ENCODE measurements at places on chromosomes 13 and 19.

- DNase-seq, result no peak
Observed at GRCh38 chr19:51018745-51019543, 565 bp downstream of the KLK10 start.

- peak; percentile 83 for DNase-seq
Observed at GRCh38 chr19:17260842-17261325, 3.7 kb downstream of the USHBP1 start.

DNA sequence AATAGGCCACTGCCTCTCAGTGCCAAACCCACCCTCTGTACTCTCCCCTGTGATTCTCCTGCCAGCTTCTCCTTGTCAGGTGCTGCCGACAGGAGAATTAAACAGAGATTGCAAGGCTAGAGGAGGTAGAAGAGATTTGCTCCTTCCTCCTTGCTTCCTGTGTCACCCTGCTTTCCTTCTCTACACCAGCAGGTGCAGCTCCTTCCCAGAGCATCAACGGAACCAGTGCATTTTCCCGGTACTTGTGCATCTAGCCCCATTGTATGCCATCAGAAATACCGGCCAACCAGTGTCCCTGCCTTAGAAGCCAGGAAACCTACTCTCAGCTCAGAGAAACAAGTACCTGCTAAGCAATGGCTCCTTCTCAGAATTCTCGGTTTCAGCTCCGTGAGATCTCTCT lies 253.2 kb downstream of the SUCLA2 start:
- DNase-seq, result no peak

DNA sequence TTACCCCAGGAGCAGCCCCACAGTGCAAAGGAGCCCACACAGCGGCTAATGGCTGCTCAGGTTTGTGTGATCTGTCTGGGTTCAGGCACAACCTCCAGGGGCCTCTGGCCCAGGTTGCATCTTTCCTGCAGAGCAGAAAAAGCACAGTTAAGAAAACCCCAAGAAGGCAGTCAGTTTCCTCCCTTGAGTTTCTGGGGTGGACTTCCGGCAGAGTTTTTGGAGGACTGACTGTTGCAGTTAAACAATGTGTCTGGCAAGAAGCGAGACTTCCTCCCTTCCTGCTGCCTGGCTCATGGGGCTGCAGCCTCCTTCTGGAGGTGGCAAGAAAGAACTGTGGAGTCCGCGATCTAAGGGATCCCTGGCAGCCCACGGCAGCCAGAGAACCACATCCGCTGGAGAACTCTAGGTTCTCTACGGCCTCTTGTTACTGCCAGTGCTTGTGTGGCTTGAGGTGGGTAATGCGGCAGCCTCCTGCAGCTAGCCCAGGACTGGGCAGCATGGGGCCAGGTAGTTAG lies 114.4 kb downstream of the ZDHHC20 start:
- no peak for DNase-seq

DNA sequence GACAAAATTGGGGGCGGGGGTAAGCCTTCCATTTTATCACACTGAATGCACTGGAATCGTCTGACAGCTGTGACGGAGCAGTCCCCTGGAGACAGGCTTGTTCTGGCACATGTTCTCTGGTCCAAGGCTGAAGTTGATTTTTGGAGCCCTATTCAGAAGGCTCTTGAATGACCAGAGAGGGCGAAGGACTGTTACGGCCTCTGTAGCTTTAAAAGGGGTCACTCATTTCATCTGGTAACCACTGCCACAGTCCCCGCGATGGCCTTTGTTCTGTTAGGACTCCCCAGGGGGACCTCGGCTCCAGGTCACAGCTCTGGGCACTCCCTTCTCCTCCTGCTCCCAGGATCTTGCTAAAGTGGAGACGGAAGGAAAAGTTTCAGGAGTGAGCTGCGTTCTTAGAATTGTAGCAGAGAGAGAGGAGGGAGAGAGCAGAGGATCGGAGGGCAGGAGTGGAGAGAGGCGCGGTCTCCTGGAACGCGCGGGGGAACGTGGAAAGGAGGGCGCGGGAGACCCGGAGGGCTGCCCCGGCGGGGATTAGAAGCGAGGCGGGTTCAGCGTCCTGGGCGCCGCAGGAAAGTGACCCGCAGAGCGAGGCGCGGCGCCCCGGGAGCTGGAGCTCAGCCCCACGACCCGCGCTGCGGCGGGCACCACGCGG lies 134.3 kb upstream of the MYO16 start:
- no peak for DNase-seq

DNA sequence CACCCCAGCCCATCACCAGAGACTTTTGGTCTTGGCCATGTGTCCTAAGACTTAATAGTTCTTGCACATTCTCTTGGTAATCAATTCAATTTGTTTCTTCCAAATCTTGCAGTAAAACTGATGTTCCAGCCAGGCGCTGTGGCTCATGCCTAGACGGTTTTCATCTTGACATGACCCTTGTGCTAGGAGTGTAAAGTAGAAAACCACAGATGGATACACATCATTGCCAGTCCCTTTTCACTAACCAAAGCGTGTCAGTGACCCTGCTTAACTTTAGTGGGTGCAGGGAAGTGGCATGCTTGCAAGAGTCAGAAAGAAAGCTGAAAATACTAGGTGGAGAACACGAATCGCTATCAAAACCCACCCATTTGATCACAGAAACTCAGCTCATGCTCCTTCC lies 18.0 kb upstream of the CD70 start:
- no peak for DNase-seq

- no peak for DNase-seq
Observed at GRCh38 chr19:16031872-16032200, 44.5 kb upstream of the TPM4 start.

DNA sequence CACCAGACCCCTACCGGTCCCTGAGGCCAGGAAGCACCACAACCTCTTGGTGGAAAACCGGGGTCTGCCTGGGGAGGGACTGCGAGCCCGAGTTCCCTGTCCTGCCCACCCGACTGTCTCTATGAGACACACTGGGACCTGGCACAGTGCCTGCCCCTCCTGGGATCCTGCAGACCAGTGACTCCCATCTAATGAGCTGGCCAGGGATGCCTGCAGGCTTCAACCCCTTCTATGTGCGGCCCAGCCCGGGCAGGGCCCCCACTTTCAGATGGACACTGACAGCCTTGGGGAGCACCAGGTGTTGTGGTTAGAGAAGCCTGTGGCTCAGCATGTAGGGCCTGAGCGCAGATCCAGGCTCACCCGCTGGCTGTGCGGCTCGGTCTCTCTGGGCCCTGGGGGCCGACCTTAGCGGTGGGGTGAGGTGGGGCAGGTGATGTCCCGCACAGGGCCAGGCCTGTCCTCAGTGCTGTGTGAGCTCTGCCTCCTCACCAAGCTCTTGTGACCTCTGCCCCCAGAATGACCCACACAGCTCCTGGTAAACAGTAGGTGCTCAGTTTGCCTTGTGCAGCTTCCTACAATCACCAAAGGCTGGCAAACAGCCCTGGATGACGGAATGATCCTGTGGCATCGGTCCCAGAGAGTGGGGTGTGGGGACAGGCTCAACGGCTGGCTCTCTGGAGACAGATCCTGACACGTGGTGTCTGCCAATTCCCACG lies 17.9 kb upstream of the CACTIN start:
- no peak for DNase-seq

GRCh38 chr13:48492470-48493065 lies 40.3 kb downstream of the RCBTB2 start:
- peak; percentile 60 for DNase-seq

GRCh38 chr13:40666933-40667621 lies 636 bp upstream of the FOXO1 start:
- DNase-seq, result peak; percentile 55

DNA sequence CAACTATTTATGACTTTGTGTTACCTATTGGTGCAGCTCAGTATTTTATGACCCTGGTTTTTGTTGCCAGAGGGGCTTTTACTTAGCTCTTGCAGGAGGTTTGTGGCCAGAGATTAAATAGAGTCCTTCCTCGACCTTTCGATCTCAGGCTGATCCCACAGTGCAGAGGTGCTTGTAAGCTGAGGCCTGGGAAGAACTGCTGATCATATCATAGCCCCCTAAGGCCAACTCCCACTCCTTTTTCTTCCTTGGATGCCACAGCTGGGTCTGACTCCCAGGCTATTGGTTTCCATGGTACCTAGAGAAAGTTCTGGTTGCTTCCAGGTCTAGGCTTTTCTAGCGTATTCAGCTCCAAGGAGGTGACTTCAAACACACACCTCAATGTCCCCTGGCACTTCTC lies 324.9 kb downstream of the FOXO1 start:
- DNase-seq, result no peak

- no peak for DNase-seq
Observed at GRCh38 chr19:41537789-41538188, 38.2 kb upstream of the CEACAM21 start.

- DNase-seq, result no peak
Observed at GRCh38 chr13:41311406-41312175, 524 bp downstream of the NAA16 start.

DNA sequence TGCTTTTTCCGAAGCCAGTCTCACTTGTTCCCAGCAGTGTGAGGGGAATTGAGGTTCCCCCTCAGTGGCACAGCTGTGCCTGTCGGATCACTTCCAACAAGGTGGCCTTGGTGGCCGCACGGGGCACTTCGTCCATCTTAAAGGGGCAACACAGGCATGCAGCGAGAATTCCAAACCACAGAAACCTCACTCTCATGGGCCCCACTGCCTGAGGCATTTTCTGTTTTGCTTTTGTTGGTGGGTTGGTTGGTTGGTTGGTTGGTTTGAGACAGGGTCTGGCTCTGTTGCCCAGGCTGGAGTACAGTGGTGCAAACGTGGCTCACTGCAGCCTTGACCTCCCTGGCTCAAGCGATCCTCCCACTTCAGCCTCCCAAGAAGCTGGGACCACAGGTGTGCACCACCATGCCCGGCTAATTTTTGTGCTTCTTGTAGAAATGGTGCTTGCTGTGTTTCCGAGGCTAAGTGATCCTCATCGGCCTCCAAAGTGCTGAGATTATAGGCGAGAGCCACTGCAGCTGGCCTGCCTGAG lies 3.7 kb upstream of the NDUFS7 start:
- no peak for DNase-seq

GRCh38 chr13:21435687-21436151 lies 23.4 kb downstream of the ZDHHC20 start:
- peak; percentile 36 for DNase-seq

GRCh38 chr13:26688286-26688685 lies 72.3 kb downstream of the GPR12 start:
- no peak for DNase-seq

- DNase-seq, result no peak
Observed at GRCh38 chr19:16077984-16078758, 1.9 kb downstream of the TPM4 start.

DNA sequence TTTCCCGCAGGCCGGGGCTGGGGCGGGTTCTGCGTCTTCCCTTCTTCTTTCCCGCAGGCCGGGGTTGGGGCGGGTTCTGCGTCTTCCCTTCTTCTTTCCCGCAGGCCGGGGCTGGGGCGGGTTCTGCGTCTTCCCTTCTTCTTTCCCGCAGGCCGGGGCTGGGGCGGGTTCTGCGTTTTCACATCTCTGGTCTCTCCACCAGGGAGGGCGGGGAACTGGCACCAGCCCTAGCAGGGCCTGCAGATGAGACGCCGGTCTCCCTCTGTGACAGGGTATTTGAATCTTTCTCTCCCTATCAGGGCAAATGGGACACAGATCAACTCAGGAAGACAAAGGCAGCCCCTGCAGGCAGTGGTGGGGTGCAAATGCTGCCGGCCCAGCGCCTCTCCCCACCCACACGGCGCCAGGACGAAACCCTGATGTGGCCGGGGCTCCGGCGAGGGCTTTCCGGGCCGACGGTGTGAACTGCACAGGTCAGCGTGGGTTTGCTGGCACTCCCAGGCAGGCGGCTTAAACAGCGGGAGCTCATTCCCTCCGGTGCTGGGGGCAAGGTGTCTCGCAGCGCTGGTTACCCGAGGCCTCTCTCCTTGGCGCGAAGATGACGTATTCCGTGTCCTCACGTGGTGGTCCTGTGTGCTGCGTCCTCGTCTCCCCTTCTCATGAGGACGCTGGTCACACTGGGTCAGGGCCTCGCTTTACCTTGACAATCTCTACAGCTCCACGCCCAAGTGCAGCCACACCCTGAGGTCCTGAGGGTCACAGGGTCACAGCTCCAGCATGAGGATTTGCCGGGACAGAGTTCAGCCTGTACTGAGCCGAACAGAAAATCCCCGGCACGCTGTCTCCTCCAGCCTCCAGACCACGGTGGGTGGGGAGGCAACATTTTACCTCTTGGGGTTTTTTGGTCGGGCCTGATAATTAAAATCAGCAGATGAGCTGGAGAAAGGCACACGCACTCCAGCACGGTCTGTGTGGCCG lies 717 bp upstream of the C13orf46 start:
- no peak for DNase-seq
